Stimulated activated CD8-positive, alpha-beta memory T cell treated with anti-CD3 and anti-CD28 coated beads, Interleukin-7, amount 100 ng/mL, for 1 hour (primary cell): ENCODE measurements at places on chromosomes 5 and 9.

DNA sequence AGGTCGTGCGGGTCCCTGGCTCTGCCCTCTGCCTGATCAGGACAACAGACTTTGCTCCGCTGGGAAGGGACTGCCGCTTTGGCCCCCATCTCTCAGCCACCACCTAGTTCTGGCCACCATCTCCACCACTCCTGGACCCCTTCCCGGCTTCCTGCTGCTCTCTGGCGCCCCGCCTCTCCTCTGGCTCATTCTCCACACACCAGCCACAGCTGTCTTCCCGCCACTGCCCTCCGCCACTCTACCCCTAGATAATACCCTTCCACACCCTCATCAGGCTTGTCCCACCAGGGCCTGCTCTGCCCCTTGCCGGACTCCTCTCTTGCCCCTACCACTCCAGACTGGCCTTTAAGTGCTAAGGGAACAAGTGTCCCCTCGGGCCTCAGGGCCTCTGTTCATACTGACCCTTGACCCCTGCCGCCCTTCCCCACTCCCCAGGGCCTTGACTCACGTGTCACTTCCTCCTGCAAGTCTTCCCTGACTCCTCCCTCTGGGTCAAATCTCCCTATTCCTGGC lies 3.0 kb upstream of the CDX1 start:
- DNase-seq, result no peak

DNA sequence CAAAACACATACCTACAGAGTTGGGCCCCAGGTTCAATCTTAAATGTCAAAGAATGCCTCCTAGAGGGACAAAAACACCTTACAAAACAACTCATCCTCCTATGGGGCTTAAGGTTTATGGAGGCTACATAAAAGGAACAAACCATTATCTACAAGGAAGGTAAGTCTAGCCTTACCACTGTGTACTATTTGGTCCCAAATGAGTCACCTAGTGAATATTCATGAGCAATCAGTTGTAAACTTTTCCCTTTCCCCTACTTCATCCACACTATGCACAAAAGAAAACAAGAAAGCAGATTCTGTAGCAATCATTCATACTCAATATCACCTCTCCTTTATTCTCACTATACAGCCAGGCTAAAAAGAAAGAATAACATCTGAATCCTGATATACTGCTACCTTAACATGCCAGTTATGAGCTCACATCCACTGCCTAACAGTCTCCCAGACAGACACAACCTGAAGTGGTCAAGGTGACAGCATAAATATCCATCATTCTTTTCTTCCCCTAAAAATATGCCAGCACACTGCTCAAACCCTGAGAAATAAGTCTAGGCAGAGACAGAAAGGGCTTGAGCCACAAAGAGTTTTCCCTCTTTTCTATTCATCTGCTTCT lies 6.2 kb downstream of the OXCT1 start:
- no peak for DNase-seq

DNA sequence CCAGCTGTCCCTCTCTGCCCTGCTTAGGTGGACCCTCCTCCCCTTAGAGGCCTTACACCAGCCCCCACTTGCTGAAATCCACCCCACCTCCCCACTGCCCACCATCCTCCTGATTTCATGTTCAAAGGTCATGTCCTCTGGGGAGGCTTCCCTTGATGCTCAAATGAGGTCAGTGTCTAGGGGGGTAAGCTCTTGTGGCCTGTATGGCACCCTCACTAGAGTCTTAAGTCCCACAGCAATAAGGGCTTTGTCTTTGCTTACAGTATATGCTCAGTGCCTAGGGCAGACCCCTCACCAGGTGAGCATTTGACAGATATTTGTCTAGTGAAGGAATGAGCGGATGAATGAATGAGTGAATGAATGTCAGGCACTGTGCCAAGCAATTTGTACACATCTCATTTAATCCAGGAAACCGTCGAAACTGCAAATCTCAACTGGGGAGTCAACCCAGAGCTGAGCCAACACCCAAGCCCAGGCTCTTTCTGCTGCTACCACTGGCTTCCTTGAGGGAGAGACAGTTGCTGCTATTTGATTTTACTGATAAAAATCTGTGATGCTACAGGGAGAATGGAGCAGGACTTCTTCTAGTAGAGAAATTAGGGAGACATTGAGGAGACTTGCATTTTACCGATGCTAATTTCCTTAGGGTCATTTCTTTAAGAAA lies 101.9 kb downstream of the IQGAP2 start:
- DNase-seq, result no peak

DNA sequence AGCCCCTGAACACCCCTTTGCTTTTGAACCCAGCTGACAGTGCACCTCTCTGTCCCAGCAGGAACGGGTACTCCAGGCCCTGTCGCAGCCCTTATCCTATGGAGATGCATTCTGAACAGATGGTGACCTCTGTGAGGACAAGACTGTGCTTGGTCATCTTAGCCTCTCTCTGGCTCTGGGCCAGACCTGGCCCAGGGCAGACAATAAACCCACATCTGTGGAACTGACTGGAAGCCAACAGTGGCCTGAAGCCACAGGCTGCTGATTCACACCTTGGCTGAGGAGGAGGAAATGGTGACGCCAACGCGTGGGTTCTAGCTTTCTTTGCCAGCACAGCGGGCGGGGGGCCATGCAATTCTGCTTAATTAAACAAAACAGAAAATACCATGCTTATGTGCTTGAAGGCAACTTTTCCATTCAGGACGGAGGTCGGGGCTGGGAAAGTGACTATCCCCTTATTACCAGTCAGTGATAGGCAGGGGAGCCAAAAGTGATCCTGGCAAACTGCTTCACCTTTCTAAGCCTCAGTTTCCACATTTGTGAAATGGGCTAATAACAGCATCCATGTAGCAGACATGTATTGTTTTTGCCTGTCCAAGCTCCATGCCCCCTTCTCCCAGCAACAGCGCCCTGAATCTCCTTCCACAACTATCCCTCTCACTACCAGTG lies 10.8 kb downstream of the SH3PXD2B start:
- DNase-seq, result no peak

- DNase-seq, result no peak
Observed at GRCh38 chr5:137142764-137143605, 356.1 kb downstream of the SPOCK1 start.

- no peak for DNase-seq
Observed at GRCh38 chr9:33151007-33151557, 16.1 kb downstream of the B4GALT1 start.

GRCh38 chr5:157575381-157576020 lies at the start of gene ADAM19:
Gene ADAM19 (minus strand): TSS chr5:157575775. CDS start chr5:157575696, 79 bp downstream.
- DNase-seq, result no peak

DNA sequence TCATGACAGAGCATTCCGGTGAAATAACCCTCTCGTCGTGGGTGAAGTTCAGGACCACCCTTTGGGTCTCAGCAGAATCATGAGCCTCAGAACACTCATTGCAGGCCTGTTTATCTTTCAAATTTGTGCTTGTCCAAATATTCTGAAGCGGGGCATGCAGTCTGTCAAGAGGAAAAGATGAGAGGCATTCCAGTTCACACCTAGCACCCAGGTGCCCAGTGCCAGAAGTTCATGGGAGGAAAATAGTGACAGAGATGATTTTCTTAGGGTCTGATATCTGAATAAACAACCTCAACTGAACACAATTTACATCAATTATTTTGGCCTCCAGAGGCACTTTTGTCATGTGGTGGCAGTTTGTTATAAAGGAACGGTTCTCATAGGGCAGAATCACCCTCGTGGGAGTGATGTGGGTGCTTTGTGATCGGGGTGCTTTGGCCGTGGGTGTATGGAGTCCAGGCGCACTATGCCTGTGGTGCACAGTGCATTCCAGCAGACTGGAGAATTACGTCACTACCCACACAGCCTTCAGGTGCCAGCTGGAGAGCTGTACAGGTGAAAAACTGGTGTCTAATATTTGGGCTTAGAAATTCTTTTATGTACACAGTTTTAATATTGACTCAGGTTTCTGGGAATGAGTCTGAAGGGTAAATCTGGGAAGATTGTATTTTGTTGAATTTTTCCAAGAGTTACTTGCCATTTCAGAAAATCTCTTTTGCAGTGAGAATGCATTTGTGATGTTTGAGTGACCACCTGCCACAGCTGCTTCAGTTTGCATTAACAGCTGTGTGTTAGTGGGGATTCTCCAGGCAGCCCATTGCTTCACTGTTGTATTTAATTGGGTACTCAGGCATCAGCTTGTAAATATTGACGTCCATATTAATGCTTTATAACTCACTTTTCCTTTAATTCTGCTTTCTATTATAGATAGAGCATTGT lies 289.3 kb downstream of the FANCC start:
- DNase-seq, result no peak

GRCh38 chr9:87431837-87432236 lies 65.8 kb upstream of the DAPK1 start:
- DNase-seq, result no peak

DNA sequence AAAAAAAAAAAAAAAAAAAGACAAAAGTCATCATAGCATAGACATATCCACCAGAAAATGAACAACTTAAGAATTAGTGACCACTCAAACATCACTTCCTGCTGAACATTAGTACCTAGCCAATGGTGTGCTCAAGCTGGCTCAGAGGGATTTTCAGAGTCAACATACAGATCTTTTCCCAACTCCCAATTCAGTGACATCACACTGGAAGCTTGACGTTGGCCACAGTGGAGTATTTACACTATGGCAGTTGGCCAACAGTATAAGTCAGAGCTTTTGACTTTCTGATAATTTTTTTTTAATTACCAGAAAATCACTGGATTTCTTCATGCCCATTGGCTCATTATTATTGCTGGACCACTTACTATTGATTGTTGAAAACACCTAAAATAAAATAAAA lies 383.5 kb downstream of the ARHGEF28 start:
- DNase-seq, result no peak

DNA sequence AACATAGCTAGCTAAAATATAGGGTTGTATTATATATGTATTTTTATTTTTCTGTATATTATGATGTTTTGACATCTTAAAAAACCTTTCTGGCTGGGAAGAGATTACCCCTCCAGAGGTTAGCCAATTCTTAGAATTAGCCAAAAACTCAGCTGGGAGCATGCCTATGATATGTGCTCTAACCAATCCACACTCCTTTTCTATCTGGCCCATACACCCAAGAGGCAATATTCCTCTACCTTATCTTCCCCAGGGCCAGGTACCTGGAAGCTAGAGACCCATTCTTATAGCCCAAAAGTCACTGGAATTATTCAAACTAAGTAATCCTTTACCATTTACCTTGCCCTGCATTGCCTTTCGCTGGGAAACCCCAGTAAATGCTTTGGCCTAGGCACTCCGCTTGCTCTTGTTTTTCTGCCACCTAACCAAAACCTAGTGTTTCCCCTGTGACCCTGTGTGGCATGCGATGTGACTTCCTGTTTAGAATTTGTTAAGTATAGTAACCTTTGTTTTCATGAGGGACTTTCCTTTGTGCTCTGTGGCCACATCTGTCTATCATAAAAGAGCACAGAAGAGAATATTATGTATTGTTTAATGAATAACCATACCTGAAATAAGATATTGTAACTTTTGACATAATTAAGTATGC lies 37.4 kb downstream of the CSNK1G3 start:
- peak; percentile 18 for DNase-seq
